ENCODE measurements at places on chromosomes 12 and 14. TPM values are rescaled to one million over a fixed set of nuclear protein-coding genes. Genes with fewer than 3 reads are reported as not detected.
A peak's percentile ranks its signal among the peaks of the same experiment; 100 is the strongest.

COX8C gene
- not detected for total RNA-seq

IL22 gene
- total RNA-seq, result not detected

HDAC7 gene
- 54.8 TPM for total RNA-seq

TMEM120B gene
- total RNA-seq, result 15.8 TPM

NANOG gene
- not detected for total RNA-seq

TMED8 gene
- total RNA-seq, result 73.8 TPM

OR6C4 gene
- total RNA-seq, result not detected

LMO3 gene
- total RNA-seq, result not detected

OASL gene
- 1.4 TPM for total RNA-seq

GARIN6 gene
- total RNA-seq, result not detected

PIWIL1 gene
- total RNA-seq, result not detected

AMIGO2 gene
- 1.2 TPM for total RNA-seq

DNA sequence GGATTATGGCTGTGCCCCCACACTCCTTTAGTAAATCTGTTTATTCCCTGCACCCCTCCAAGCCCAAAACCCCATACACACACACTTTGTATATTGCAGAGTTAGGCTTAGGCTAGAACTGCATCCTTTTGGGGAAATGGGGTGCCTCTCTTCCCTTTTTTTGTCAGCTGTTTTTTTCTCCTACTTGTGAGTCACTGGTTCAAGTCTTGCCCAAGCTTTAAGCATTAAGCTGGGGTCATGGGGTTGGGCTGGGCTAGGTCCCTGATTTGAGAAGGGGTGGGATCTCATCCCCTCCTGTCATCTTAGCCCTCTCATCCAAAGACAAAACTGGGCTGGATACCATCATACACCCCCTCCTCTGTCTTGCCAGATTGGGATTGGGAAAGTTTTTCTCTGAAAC lies 1.6 kb downstream of the LRP1 start:
- DNase-seq, result peak; percentile 47

DNA sequence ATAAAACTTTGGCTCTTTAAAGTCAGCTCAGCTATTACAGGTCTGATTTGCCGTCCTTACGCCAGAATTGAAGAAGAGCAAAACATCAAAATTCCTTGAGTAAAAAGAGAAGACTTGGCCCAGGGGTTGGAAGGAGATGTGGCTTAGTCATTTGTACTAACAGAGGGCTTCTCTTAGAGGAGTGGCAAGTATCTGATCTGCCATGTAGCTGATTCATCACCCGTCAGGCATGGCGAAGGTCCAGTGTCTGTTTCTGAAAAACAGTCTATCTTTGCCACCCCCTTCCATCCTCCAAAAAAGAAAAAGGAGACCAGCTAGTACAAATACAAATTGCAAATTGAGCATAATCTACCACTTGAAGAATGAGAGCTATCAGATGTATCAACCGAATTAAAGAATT lies 91.9 kb downstream of the RAD52 start:
- no peak for DNase-seq

GRCh38 chr14:89418452-89418851 lies 1.4 kb upstream of the FOXN3 start:
- DNase-seq, result no peak

DNA sequence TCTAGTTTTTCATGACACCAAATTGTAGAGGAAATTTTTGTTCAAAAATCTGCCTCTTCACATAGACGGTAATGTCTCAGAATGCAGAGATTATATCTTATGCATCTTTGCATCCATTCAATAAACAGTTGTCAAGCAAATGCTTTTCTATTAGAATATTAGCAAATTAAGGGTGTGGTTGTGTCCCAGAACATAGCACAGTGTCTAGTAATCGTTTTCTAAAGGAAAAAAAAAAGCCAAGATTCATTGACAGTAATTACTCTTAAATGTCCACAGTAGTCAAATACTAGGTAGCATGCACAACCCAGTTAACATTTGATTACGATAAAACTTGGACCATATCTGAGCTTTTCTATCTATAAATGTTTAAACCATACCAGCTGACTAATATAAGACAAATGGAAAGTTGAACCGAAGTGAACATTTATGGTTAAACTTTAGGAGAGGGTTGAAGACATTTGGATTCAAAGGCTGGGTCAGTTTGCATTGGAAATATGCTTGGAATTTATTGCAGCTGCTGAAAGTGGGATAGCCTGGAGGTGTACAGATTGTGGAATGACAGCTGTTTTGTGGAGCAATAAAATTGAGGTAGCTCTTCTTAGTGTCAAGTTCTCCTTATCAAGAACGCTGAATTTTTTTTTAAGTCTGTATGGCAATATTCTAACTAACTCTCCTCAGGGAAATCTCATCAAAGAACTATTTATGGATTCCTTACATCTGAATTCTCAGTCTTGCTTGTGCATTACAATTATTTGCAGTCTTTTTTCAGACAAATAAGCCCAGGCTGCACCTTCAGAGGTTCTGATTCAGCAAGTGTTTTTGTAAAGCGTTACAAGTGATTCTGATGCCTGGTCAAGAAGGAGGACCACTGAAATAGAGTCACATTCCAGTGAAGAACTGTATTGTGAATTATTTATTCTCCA lies 66.7 kb upstream of the ATP2B1 start:
- no peak for DNase-seq

DNA sequence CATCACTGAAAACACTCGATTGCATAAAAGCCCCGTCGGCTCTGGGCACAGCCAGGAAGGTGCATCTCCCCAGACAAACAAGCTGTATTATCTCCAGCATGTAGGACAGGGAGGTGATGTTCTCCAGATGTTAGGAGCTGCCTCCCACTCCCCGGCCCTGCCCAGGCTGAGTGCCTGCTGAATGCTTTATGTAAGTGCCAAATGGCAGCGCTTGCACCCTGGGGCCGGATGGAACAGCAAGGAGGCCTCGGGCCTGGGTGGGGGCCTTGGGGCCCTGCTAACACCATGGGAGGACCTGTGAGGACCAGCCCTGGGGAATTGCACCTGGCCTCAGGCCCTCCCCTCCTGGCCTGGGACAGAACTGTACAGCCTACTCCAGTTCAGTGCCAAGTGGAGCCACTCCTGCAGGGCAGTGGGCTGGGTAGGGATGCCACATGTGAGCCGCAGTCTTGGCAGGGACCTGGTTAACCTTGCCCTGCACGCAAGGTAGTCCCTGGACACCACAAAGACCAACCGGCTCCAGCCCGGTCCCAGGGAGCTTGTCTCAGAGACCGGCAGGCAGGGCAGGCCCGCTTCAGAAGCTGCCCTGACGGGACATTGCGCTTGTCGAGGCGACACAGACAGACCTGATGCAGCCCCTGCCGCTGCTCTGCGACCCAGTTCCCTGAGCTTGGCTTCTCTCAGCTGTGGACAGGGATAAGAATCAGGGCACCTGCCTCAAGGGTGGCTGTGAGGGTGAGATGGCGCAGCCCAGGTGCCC lies 35.3 kb upstream of the PPP1R13B start:
- DNase-seq, result no peak

DNA sequence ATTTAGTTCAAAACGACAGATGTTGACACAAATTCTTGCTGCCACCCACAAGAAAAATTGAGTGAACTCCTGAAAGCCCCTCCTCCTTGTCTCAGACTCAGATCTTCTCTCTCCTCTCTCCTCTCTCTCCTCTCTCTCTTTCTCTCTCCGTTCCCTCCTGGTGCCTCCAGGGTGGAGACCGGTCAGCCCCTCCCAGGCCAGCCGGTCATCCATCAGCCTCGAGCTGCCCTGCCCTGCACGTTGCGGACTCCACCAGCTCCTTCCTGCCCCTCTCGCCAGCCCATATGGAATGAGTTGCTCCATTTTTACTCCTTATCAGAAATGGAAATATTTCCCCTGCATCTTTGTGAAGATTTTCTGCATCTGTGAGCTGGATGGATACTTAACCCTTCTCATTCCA lies 103.8 kb downstream of the TBX5 start:
- DNase-seq, result no peak

DNA sequence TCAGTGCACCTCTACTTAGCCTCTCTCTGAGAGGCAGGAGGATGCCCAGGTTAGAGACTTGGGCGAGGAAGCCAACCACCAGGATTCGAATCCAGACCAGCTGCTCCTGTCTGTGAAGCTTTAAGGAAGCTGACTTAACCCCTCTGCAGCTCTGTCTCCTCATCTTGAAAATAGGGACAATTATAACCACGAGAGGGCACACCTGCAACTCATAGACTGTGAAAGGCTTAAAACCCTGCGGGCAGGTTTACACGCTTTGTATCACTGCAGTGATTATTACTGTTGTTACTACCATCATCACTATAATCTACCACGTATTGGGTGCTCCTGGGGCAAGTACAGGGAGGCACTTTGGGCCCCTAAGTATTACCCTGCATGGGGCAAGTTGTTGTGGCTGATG lies 379.8 kb downstream of the VRK1 start:
- DNase-seq, result peak; percentile 89

- DNase-seq, result no peak
These were observed 17.8 kb downstream of the KCNMB4 start for GRCh38 chr12:70383886-70384285.

DNA sequence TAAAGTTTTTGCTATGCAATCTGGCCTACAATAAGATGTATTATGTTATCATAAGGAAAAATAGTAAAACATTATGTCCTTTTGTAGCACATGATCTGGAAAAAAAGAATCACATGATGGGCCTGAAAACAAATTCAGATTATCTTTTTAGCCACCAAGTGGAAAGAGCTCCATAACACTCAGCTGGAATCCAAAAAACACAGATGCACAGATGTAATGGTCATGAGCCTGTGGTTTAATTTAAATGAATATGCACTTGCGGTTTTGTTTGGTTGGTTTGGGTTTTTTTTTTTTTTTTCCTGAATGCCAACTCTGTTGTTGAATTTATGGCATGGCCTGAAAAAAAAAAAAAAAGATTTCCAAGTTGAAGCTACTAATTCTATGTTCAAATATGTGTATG lies 4.1 kb downstream of the KCNC2 start:
- no peak for DNase-seq

- DNase-seq, result no peak
These were observed 612 bp upstream of the RBM23 start for GRCh38 chr14:22919601-22919921.

DNA sequence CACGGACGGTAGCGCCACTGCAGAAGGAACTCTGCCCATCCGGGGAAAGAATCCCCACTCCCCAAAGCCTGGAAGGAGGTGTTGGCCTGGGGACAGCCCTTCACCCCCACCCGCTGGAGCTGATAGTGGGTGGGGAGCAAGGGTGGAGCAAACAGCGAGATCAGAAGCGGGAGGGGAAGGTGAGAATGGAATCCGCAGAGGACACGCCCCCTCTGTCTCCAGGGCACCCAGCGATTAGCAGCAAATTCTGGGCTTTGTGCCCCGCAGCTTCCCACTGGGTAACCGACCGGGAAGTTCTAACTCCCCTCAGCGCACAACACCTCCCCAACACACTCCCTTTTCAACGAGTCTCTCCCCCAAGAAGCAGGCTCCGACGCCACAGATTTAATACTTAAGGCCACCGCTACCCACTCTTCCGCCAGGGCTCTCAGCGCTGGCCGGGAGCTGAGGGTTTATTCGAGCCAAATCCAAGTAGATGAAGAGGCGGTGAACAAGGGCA lies 1.4 kb downstream of the SLC25A29 start:
- peak; percentile 58 for DNase-seq

DNA sequence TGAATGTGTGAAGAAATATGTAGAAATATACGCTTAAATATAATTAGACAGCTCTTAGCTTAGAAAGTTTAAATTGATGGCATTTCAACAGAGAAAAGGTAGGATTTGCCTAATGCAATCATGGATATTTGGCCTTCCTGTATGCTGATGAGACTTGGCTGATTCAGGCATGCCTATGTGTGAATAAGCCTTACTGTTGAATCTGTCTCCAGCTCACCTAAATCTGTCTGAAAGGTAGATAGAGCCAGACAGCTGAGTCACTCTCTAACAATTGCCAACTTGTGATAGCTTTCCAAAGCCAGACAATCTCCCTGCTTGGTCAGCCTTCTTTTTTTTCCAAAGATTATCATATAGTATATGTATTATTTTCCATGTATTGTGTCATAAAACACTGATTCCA lies 92.8 kb upstream of the FLRT2 start:
- no peak for DNase-seq

GRCh38 chr14:75781096-75781495 lies 120.0 kb downstream of the TTLL5 start:
- no peak for DNase-seq

GRCh38 chr14:103090481-103091020 lies 4.0 kb upstream of the EXOC3L4 start:
- no peak for DNase-seq

DNA sequence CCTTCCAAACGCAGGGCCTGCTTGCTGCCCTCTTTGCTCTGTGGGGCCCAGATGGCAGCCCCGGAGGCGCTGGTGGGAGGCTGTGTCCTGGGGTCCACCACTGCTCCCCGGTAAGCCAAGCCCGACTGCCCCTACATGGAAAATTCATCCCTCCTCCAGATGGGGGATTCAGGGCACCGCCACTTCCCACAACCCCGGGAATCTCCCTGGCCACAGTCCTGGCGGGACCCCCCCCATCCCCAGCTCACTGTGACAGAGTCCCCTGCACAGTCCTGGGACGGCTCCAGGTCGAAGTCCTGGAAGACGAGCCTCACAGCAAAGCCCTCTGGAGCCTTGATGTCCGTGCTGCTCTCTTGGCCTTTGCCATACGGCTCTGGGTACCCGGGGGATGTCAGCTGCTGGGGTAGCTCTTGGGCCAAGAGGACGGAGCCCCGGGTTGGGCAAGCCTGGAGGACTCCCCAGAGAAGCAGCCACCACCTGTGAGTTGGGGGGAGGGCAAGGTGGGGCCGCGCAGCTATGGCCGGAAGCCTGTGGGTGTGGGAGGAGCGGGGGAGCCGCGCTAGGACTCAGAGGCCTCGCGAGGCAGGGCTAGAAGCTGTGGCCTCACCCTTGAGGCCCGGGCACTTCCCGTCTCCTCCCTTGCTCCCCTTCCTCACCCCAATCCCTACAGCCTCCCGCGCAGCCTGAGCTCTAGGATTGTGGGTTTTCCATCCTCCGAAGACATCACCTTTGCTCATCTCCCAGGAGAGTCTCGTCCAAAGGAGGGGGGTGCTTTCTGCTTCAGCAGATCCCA lies 815 bp downstream of the C1RL start:
- peak; percentile 97 for DNase-seq

GRCh38 chr12:124338448-124338847 lies 43.6 kb downstream of the RFLNA start:
- no peak for DNase-seq

DNA sequence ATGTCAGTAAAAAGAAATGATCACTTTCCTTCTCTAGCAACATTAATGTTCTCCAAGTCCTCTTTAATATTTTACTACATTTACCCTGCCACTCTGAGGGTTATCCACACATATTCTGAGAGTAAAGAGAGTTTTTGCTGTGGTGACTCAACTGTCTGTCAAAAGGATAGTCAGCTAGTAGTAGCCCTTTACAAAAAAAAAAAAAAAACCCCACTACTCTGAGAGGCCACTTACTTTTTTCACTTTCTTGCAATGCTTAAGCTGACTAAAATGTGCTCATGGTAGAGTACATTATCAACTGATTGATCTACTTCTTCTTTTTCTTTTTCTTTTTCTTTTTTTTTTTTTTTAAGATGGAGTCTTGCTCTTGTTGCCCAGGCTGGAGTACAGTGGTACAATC lies 27.6 kb upstream of the PPM1A start:
- DNase-seq, result no peak

DNA sequence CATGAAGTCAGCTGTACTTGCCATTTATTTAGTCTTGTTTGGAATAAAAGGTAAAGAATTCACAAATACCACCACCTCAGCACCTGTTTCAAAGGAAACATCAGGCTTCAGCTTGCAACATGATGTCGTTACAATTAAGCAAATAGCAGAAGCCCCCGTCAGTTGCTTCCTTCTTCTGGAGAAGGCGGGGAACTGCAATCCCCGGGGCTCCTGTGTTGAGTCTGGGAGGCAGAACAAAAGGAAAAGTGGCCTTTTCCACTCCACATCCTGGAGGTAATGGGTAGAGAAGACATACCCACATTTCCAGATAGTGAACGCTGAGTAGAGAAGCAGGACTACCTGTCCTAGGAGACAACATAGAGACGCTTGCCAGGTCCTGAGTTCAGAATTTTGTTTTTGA lies 92.8 kb downstream of the DNAH10 start:
- no peak for DNase-seq

All from Karpas-422 (cell line).